ENCODE measurements at places on chromosomes 11 and 22.
A peak's percentile ranks its signal among the peaks of the same experiment; 100 is the strongest.

GRCh38 chr11:13596611-13597326 is 71.7 kb upstream of the FAR1 start:
- DNase-seq, result no peak

DNA sequence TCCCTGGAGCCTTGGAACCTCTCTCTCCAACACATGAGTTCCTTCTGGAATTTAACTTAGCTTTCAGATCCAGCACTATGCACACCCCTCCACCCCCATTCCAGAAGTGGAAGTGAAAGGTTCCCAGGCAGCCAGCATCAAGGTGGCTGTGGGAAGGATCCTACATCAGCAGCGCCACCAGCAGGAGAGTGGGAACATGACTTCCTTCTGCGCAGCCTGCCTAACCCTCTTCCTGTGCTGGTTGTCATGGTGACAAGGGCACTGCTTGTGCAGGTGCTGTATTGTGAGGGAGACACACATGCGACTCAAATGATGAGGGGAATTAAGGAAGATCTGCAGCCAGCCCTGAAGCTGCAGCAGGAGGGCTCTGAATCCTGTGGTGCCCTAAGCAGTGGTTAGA is 904.5 kb upstream of the API5 start:
- DNase-seq, result no peak

DNA sequence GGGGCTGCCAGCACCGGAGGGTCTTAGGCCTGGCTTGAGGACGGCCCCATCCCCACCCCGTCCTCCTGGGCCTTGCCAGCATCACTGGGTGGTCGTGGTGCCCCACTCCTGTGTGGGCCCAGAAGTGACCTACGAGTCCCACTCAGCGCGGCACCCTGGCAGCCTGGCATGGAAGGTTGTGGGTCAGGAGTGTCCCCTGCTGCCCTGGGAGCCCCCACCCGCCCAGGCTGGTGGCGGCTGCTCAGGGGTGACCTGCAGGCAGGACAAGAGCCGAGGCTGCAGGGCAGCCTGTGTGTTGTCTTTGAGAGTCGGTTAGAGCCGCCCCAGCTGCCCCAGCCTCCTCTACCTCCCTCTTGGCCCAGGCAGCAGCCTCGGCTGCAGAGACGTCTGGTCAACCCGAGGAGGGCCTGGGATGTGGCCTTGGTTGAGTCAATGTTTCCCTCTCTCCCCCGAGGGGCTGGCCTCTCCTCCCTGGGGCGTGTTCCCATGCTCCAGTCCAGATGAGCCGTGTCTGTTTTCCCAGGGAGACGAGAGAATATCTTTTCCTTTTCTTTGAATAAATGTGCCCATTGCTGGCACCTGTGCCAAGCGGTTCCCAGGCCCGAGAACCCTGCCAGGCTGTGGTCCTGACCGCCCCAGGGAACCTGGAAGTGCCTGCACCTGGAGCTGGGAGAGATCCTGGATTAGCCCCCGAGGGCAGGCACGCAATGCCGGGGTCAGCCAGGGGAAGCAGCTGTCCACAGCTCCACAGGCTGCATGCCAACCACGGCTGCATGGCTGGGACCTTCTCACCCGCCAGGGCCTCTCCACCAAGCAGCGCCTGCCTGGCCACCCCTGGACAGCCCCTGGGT is 35.7 kb upstream of the MUC5AC start:
- DNase-seq, result no peak

DNA sequence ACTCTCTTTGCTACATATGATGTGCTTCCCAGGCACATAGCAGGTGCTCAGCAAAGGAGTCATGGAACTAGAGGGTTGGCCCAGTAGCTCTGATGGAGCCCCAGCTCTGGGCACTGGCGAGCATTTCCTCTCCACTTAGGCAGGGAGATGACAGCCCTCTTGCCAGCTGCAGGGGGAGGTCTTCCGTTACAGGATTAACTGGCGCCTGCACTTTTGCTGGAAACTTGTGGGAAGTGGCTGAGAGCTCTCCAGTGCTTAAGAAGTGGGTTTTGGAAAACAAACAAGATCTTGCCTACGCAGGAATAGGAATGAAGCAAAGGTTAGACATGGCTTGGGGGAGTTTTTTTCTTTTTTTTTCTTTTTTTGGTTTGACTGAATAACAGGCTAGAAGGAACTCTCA is 75.5 kb downstream of the MICAL2 start:
- DNase-seq, result no peak

DNA sequence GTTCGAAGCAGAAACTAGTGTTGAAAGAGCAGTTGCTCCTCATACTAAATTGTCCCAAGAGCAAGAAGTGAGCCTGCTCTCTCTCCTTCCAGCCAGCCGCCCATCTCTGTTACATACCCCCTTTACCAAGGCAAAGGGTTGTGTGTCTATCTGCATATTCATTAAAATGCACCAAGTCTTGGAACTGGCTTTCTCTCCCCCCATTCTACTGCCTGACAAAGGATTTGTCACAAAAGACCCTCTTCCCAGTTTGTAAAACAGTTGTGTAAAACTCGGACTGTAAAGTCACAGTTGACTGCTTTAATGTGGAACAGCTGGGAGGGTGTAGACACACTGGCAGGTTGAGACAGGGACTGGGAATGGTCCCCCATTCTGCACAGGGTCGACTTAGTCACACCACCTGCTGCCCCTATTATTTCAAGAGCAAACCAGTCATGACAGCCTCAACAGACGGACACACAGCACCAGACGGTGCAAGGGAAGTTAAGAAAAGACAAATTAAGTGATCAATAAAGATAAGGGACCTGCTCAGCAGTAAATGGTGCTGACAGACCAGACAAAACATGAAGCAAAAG is 60.0 kb upstream of the HTATIP2 start:
- DNase-seq, result peak; percentile 77

DNA sequence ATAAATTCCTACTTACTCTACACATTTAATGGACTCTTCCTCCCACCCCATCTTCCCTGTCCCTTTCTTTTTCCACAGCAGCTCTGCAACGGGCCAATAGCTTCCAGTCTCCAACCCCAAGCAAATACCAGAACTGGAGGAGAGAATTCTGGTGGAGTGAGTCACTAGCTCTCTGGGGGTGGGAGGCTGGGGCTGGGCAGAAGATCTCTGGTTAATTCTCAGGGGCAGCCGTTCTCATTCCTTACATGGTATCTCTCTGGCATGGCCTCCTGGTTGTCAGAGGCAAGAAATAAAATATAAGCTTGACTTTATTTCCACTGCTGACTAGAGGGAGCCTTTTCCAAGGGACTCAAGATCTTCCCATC is 90.4 kb upstream of the PARVA start:
- DNase-seq, result no peak

All from NCI-H1694 (cell line).